Ovary (tissue), 10 donors: ENCODE measurements at places on chromosomes 12 and 14. TPM values are rescaled to one million over a fixed set of nuclear protein-coding genes. Genes with fewer than 3 reads are reported as not detected.

Gene NPC2
- total RNA-seq = 243 TPM

DNA sequence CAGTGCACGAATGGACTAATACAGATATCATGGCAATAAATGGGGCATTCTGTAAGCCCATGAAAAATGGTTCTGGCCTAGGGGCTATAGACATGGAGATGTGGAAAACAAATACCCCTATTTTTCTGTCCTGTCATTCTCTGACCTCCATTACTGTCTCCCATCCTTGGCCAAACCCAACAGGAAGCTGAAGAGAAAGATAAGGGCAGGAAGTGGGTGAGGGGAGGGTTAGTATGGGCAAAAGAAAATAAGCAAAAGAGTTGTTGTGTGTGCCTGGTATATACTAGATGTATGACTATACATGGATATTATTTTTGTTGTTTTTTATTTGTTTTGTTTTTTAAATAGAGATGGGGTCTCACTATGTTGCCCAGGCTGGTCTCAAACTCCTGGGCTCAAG, 339.3 kb downstream of the PCNX1 start:
- DNase-seq = no peak
- no peaks in the 10 kb centered on the region for H3K27me3 ChIP-seq
- no peak overlapping the region for H3K4me3 ChIP-seq
- no peaks in the 10 kb centered on the region for H3K36me3 ChIP-seq

- no peaks in the 10 kb centered on the region for H3K4me1 ChIP-seq
- no peak for DNase-seq
- no peaks in the 10 kb centered on the region for H3K27me3 ChIP-seq
- no peak overlapping the region for H3K4me3 ChIP-seq
- no peaks in the 10 kb centered on the region for H3K36me3 ChIP-seq
- no peak overlapping the region for H3K27ac ChIP-seq
Observed at GRCh38 chr12:111076611-111077451, 156.5 kb upstream of the MYL2 start.

DNA sequence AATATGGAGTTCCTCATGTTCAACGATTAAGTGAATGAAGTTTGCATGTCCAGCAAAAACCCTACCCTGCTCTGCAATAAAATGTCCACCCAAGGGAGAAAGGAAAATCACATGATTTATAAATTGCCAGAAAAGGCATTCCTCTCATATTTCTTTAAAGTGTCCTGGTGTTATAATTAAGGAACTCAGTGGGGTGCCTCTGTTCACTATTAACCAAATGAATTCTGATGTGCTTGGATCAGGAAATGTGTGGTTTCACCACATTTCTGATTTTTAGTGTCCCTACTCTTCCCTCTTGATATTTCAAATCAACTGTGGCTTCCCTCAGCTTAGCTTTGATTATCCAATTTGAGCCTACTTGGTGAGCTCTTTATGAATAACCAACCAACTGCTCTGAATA, 208.1 kb downstream of the PHLDA1 start:
- H3K4me3 ChIP-seq = no peak overlapping the region
- H3K36me3 ChIP-seq = no peaks in the 10 kb centered on the region
- H3K27ac ChIP-seq = no peak overlapping the region
- no peaks in the 10 kb centered on the region for H3K27me3 ChIP-seq
- no peaks in the 10 kb centered on the region for H3K4me1 ChIP-seq

Gene OR4E2
- total RNA-seq = not detected

- H3K36me3 ChIP-seq = no peaks in the 10 kb centered on the region
- no peaks in the 10 kb centered on the region for H3K4me1 ChIP-seq
- H3K27me3 ChIP-seq = no peaks in the 10 kb centered on the region
- DNase-seq = peak; percentile 73
- peak overlapping the region; percentile 95 for H3K4me3 ChIP-seq
Observed at GRCh38 chr14:32075672-32076277, 1.3 kb upstream of the ARHGAP5 start.

Gene CCDC196
- total RNA-seq = not detected

Gene FGF6
- not detected for total RNA-seq

Gene DPY19L2
- total RNA-seq = 28.7 TPM

DNA sequence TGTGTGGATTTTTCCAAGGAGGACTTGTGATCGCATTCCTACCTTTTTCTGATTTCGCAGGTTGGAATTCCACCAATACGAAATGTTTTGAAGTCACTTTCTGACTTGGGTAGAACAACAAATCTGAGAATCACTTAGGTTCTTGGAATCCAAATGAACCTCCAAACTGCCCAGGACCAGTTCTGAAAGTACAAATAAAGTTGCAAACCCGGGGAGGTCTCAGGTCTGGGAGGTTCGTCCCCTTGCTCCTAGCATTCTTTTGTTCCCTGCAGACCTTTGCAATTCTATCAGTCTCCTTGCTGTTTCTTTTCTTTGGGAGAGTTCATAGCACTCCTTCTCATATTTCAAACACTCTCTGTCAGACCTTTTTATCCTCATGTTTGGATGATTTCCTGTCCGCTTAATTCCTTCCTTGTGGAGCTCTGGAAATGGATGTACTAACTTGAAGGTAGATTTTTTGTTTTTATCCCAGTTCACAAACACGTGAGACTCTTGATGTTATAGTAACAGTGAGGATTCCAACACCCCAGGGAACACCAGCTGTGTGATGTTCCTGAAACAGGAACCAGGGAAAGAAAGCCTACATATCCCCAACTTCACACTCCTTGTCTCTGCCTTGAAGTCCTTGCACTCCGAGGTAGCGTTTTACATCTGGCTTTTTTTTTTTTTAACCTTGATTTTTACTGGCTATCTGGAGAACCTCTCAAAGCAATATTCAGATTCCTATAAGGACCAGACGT, 70.6 kb downstream of the TMEM132C start:
- no peak overlapping the region for H3K4me3 ChIP-seq
- H3K4me1 ChIP-seq = no peaks in the 10 kb centered on the region
- no peak overlapping the region for H3K27ac ChIP-seq
- H3K36me3 ChIP-seq = no peaks in the 10 kb centered on the region

- H3K36me3 ChIP-seq = no peaks in the 10 kb centered on the region
- no peaks in the 10 kb centered on the region for H3K4me1 ChIP-seq
- no peak overlapping the region for H3K4me3 ChIP-seq
- no peak for DNase-seq
Observed at GRCh38 chr12:119328111-119328510, 6.4 kb upstream of the CCDC60 start.

DNA sequence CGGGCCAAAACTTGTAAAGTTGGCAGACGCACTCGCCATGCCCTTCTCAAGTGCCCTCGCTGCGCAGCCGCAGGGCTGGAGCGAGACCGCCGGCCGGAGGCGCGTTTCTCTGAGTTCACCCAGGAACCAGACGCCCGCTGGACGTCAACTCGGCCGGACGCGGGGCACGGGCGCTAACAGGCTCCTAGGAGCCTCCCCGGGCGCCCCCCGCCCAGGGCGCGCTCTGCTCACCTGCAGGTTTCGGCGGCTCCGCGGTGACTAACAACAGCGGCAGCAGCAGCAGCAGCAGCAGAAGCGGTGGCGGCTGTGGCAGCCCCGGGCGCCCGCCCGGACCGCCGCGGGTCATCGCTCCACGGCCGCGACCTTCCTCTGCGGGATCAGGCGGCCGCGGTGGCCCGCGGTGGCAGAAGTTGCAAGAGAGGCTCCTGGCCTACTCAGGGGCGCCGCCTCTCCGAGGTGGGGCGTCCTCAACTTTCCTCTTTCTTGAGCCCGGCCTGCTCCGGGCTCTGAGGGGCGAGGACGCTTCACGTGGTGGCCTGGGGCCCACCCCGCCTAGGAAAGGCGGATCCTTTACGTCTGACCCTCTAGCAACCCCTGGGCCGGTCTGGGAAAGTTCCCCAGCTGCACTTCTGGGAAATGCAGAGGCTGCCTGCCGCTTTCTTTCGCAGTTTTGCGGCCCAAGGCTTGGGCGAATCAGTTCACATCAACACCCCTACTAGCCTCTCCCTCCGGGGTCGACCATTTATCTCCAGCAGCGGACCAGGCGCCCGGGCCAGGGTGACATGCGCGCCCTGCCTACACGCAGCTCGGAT, at the start of gene PLBD1:
PLBD1 (minus strand) TSS at position 533 of the 812 bp plus-strand sequence; CDS start at position 346, 187 bp downstream.
- no peaks in the 10 kb centered on the region for H3K36me3 ChIP-seq
- H3K4me3 ChIP-seq = peak within 1 kb of the TSS; percentile 43
- H3K4me1 ChIP-seq = peaks cover 4% of the 10 kb centered on the region
- DNase-seq = peak; percentile 44

DNA sequence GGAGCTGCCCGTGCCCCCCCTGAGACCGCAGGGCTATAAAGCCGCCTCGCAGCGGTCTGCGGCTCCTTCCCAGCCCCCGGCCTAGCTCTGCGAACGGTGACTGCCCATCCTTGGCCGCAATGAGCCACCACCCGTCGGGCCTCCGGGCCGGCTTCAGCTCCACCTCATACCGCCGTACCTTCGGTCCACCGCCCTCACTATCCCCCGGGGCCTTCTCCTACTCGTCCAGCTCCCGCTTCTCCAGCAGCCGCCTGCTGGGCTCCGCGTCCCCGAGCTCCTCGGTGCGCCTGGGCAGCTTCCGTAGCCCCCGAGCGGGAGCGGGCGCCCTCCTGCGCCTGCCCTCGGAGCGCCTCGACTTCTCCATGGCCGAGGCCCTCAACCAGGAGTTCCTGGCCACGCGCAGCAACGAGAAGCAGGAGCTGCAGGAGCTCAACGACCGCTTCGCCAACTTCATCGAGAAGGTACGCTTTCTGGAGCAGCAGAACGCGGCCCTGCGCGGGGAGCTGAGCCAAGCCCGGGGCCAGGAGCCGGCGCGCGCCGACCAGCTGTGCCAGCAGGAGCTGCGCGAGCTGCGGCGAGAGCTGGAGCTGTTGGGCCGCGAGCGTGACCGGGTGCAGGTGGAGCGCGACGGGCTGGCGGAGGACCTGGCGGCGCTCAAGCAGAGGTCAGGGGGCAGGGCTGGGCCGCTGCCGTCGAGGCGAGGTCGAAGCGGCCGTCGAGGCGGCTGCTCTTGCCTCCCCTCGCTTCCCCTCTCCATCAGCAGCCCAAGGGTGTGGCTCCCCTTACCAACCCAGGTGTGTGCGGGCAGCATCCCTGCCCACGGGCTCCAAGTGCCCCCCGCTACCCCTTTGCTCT, at the start of gene PRPH:
PRPH (plus strand) TSS at position 66 of the 855 bp plus-strand sequence; CDS start at position 120, 54 bp downstream.
- H3K36me3 ChIP-seq = no peaks in the 10 kb centered on the region
- H3K4me1 ChIP-seq = peaks cover 8% of the 10 kb centered on the region
- no peak within 1 kb of the TSS for H3K27ac ChIP-seq

DNA sequence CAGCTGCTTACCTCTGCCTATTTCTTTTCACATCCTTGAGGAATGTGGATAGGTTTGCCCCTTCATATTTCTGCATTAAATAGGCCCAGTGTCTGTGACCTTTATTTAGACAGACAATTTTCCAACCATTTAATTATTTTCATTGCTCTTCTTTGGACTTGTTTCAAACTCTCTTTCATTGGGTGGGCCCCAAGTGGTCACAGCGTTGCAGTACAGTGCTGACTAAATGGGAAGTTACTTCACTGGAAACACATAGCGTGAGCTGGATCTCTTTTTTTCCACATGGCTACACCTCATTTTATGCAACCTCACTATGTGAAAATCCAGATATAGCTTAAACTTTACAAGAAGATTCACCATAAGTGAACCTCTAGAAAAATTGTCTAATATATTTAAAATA, 438.9 kb downstream of the ADAMTS20 start:
- H3K4me1 ChIP-seq = no peaks in the 10 kb centered on the region
- H3K27me3 ChIP-seq = no peaks in the 10 kb centered on the region
- no peaks in the 10 kb centered on the region for H3K36me3 ChIP-seq
- H3K4me3 ChIP-seq = no peak overlapping the region

DNA sequence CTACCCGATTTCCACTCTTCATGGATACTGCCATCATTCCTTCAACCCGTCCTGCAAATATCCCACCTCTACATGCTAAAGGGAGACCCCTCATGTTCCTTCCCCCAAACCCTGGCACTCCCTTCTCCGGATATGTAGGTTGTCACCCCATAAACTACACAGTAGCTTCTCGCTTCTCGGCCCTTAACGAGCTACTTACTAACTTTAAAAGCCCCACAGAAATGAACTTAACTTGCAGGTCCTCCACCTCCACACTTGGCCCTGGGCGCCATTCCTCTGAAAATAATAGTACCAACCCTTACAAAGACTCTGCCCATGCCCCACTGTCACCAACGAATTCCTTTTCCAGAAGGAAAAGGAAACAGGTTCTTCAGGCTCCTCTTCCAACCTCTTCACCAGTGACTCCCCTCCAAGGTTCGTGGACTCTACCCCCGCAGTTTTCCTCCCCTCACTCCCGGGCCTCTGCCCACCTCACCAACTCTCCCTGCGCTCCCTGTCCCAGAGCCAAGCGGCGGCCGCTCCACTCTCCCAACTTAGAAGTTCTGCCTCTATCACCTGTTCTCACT, 1.2 kb downstream of the SPPL3 start:
- no peak for DNase-seq
- peak overlapping the region; percentile 79 for H3K27ac ChIP-seq
- H3K36me3 ChIP-seq = no peaks in the 10 kb centered on the region
- H3K27me3 ChIP-seq = no peaks in the 10 kb centered on the region

DNA sequence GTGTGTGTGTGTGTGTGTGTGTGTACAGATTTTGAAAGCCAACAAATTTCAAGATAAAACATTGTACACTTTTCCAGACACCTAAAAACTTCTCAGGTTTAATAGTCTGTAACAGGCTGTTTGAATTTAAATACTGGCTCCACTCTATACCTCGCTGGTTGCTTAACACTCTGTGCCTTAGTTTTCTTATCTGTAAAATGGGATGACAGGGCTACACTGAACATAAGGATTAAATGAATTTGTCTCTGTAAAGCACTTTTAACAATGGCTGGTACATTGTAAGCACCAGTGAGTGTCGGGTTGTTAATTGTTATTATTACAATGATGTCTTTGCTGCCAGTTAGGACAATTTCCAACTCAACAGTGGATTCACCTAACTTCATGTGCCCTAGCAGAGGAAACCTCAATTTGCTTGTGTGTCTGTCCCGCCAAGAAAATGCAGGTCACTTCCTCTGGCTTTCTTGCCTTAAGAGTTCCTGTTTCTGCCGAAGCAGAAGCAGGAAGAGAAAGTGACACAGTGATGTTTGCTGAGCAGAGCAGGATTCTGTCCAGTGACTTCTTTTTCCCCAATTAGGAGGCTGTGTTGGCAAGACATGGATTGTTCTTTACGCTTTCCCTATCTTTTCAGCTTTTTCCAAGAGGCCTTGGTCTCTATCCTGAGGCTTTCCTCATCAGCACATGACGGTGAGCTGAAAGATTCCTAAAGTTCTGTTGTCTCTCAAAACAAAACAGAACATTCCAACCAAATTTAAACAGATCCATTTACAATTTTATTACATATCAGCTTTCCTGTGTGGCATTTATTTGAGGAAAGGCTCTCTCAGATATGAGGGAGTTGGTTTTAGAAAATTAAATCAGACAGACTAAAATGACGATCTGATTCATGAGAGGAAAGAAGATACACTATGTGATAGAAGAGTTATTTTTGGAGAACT, 154.1 kb upstream of the ATP2B1 start:
- no peak overlapping the region for H3K4me3 ChIP-seq
- DNase-seq = no peak
- no peaks in the 10 kb centered on the region for H3K4me1 ChIP-seq
- H3K27ac ChIP-seq = no peak overlapping the region
- no peaks in the 10 kb centered on the region for H3K36me3 ChIP-seq

- H3K4me1 ChIP-seq = no peaks in the 10 kb centered on the region
- no peak overlapping the region for H3K27ac ChIP-seq
- DNase-seq = no peak
- H3K36me3 ChIP-seq = no peaks in the 10 kb centered on the region
- no peaks in the 10 kb centered on the region for H3K27me3 ChIP-seq
Observed at GRCh38 chr12:80821513-80822000, 104.8 kb downstream of the MYF5 start.

Gene ADAM20
- total RNA-seq = 2.5 TPM

GRCh38 chr12:24814379-24815113, 134.4 kb downstream of the BCAT1 start:
- H3K27me3 ChIP-seq = no peaks in the 10 kb centered on the region
- DNase-seq = no peak
- H3K36me3 ChIP-seq = no peaks in the 10 kb centered on the region

Gene GUCY2C
- total RNA-seq = 0.36 TPM
